Stimulated activated CD8-positive, alpha-beta memory T cell treated with anti-CD3 and anti-CD28 coated beads, Interleukin-15, amount 100 ng/mL, for 24 hours (primary cell): ENCODE measurements at places on chromosomes 4 and X.

DNA sequence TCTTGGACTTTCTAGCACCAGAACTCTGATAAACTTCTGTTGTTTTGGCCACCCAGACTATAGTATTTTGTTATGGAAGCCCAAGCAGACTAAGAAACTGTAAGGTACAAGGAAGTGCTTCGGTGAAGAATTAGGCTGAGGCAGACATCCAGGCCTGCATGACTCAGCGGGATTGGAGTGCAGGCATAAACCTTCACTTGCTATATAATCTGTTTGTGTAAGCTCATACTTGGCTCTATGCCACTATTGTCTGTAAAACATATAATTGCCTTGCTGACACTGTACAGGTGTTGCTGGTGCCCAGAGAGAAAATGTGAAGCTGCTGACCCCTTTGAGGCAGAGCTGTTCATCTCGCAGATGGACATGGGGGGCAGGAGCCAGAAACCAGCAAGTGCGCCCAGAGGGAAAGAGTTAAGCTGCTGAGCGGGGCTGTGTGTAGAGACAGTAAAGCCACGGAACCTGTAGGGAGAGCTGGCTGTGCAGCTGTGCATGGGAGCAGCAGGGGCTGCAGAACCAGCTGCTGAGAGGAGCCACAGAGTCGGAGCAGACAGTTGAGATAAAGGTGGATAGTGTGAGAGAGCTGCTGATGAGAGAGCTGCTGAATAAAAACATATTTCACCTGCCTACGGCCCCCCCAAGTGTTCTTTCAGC lies 96.2 kb downstream of the RBM46 start:
- no peak for DNase-seq

GRCh38 chrX:31181377-31182000 lies 109.6 kb upstream of the FTHL17 start:
- no peak for DNase-seq

- DNase-seq = no peak
Observed at GRCh38 chrX:39840133-39840532, 257.6 kb downstream of the BCOR start.

- no peak for DNase-seq
Observed at GRCh38 chr4:33091961-33092360, 2371.8 kb downstream of the PCDH7 start.

DNA sequence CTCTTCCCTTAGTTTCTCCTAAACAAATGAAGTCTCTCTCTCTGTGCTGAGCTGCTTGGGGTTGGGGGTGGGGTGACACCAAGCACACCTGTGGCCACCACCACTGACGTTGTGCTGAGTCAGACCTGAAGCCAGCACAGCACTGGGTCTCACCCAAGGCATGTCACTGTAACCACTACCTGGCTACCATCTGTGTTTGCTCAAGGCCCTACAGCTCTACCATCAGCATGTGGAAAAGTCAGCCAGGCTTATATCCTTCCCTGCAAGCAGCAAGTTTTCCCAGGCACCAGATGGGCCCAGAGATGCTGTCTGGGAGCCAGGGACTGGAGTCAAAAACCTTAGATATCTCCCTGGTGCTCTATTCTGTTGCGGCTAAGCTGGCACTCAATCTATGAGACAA lies 6.9 kb downstream of the CXCL10 start:
- no peak for DNase-seq

DNA sequence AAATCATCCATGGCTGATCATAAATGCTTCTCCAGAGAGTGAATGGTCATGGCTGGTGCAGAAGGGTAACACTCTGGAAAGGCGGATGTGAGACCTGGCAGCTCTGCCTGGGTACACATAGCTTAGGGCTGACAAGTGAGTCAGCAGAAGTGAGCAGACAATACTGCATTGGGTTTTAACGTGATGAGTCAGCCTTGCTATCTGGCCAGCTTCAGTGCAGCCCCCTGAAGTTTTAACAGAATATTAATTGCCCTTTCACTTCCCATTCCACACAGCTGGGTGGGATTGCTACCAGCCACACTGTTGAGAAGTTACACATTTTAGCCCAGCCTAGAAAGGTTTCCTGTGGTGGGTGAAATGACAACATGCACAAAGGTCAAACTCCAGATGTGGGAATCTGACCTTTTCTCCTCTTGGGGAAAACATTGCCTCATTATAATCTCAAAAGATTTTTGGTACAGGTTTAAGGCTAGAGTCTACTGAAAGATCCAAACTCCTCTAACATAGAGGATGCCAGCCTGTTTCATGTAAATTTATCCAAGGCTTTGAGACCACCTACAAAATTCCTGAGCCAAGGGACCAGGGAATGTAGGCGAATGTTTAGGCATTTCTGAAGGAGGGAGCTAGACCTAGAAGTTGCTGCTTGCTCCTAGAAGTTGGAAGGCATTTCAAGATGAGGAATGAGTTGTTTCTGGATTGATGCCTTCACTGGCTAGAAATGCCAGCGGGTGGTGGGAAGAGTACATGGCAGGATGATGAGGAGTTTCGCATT lies 230.3 kb upstream of the PGRMC2 start:
- no peak for DNase-seq

GRCh38 chr4:20359692-20360091 lies 108.0 kb downstream of the SLIT2 start:
- no peak for DNase-seq

DNA sequence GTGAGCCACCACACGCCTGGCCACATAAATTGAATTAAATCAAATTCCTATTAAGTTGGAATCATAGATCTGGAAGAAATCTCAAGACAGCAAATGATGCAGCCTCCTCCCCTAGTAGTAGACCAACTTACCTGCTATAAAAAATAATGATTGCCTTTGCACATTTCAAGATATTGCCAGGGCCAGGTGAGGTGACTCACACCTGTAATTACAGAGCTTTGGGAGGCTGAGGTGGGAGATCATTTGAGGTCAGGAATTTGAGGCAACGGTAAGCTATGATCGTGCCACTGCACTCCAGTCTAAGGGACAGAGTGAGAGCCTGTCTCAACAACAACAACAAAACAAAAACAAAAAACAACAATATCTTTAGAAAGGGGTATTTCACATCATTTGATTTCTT lies 17.0 kb upstream of the WWC2 start:
- DNase-seq = no peak

DNA sequence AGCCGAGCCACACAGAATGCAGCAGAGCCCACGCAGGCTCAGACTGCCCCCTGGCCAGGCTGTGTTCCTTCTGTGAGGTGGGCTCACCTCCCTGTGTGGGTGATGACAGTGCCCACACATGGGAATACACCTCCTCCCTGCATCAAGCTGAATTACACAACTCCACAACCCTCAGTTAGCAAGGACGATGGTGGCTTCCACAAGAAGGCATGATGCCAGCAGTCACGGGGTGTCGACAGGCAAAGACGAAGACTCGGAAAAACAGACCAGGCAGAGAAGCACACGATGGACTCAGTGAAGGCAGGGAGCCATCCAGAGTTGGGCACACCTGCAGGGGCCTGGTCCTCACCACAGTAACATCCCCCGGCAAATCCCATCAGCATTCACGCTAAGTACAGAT lies 12.1 kb downstream of the LETM1 start:
- DNase-seq = no peak

DNA sequence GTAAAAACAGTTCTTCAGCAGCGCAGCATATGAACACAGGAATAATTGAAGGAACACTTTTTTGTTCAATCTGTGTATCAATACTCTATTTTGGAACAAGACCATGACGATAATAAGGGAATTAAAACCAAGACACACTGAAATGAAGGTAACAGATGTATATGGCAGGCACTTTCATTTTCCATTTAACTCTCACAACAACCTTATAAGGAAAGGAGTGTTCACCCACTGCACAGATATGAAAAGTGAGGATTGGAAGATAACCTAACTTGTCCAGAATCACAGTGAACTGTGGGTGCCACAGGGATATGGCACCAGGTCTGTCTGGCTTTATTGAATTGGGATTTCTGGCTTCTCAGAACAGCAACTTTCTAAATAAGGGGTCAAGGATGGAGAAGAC lies 153.3 kb downstream of the MID1IP1 start:
- no peak for DNase-seq

DNA sequence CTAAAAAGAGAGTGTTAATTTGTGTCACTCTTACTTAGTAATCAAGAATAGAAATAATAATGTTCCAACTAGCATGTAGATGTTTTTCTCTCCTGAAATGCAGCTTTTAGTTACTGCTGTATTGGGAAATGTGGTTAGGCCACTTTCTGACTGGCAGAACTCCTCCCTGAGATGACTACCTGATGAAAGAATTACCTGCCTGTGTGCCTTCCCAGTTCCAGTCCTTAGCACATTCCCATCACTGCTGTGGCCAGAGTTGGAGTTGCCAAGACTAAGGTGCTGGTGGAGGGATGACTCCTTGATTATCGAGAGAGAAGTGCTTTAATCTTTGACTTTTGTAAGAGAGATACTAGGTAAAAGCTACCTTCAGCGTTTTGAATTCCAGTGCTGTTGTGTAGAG lies 9.5 kb downstream of the GAB1 start:
- no peak for DNase-seq

DNA sequence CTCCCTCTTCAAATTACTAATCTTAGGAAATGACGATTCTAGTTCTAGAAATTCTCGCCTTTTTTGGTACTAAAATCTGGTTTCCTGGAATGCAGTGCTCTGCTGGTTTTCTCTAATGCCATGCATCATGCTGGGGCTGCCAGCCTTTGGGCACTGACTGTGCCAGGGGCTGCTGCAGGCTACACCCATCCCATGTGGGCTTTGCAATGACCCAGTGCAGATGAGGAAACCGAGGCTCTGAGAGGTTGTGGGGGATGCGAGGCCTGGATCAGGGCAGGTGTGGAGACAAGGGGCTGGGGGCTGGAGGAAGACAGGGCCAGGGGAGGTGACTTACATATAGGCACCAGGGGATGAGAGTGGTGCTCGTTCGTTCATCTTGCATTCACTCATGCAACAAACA lies 95.3 kb downstream of the HMX1 start:
- no peak for DNase-seq

DNA sequence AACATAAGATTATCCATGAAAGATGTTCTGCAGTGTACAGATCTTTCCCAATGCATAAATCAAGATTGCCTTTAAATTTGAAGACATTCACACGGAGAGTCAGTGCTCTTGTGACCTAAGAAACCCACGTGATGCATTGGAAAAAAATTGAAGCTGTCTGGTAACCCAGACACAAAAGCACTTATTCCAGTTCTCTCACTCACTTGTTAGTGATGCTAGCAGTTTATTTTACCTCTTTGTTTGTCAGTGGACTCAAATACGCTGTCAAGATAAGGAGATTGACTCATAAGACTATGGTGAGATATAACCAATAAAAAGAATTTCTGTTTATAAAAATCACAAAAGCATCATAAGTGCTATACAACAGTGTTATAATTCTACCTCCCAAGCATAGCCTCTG lies 245.8 kb upstream of the SMIM31 start:
- DNase-seq = no peak

GRCh38 chr4:143356493-143356892 lies 19.8 kb downstream of the GAB1 start:
- DNase-seq = no peak

DNA sequence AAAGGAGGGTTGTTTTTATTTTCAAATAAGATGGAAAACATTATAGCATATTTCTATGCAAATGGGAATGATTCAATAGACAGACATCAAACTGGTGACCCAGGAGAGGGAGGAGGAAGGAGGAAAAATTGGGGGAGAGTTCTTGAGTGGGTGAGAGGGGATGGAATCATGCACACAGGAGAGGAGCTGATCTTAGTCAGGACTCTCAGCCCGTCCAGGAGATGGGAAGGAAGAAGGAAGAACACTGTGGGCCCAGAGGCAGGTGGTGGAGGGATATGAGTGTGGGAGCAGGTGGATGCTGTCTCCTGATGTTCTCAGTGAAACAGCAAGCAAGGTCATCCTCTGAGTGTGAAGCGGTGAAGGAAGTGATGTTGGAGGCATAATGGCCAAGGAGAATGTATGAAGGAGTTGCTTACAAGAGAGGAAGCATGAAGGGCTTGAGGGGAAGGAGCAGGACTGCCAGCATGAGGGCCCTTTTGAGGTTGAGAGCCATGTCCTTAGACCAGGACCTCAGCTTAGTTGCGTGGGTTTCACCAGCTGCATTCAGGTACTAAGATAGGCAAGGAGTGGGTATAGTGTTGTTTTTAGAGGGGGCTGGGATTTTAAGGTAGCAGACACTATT lies 161.7 kb upstream of the NAP1L5 start:
- DNase-seq = no peak

GRCh38 chr4:663438-664428 lies 10.3 kb downstream of the ATP5ME start:
- DNase-seq = peak; percentile 35

DNA sequence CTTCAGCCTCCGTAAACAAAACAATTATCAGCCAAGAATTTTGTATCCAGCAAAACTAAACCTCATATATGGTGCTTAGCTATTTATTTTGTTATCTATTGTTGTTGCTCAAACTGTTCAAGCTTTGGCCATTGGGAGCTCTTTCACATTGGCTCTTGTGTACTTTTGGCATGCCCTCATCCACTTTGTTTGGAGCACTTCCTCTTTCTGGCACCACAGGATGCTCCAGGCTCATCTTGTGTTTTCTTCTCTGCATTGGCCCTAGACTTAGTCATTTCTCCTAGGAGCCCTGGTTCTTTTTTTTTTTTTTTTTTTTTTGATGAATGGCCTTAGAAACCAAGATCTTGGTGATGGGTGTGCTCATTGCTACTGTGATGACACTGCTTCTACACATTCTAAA lies 74.5 kb downstream of the DIPK2B start:
- no peak for DNase-seq

DNA sequence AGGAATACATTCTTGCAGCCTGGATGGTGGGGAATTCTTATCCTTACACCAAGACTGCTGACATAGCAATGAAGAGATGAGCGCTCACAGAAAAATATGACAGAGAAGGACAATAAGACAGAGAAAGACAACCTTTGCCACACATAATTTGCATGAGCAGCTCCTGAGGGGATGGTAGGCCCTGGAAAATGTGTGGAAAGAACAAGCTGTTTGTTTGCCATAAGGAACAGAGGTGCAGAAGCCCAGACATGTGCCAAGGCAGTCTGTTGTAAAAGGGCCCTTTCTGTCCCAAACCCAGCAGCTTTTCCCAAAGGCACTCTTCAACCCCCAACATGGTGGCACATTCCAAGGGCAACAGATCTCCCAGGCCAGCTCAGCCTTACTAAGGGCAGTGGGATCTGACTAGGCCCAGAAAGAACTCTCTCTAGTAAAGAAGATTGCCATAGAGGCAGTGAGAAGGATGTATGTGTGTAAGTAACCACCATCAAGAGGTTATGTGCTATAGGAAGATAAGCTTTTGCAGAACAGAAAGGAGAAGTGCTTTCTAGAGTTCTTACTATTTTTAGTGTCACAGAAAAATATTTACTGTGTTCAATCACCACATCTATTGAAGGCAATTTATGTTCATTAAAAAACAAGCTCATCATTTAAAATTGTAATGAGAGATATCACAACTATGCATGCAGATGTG lies 287.0 kb upstream of the RASGEF1B start:
- DNase-seq = no peak

- no peak for DNase-seq
Observed at GRCh38 chr4:92059615-92060014, 244.2 kb upstream of the GRID2 start.

DNA sequence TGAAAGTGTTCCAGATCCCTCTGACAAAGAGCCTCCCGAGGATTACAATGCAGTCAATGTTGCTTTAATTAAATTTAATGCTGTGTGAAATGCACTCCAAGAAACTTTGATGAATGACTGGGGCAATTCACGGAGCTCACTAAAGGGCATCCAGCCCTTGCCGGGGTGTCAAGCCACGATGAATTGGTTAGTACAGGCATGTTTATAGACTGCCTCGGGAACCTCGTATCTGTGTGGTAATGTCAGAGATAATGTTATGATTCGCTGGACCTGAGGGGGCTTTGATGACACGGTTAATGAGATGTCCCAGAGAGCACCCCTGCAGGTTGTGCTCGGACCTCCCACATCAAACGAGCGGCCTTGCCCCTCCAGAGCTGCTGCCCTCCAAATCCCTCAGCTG lies 428.8 kb downstream of the NKX6-1 start:
- DNase-seq = no peak
